GM12878 (cell line): ENCODE measurements at places on chromosomes 1 and 21. TPM values are rescaled to one million over a fixed set of nuclear protein-coding genes. Genes with fewer than 3 reads are reported as not detected.

GRCh38 chr1:46039571-46040052 lies 92.8 kb downstream of the PIK3R3 start:
- no peak overlapping the region for H3K27ac ChIP-seq
- peaks cover 7% of the 10 kb centered on the region for H3K36me3 ChIP-seq
- DNase-seq = no peak
- peaks cover 35% of the 10 kb centered on the region for H3K4me1 ChIP-seq
- no peaks in the 10 kb centered on the region for H3K27me3 ChIP-seq

DNA sequence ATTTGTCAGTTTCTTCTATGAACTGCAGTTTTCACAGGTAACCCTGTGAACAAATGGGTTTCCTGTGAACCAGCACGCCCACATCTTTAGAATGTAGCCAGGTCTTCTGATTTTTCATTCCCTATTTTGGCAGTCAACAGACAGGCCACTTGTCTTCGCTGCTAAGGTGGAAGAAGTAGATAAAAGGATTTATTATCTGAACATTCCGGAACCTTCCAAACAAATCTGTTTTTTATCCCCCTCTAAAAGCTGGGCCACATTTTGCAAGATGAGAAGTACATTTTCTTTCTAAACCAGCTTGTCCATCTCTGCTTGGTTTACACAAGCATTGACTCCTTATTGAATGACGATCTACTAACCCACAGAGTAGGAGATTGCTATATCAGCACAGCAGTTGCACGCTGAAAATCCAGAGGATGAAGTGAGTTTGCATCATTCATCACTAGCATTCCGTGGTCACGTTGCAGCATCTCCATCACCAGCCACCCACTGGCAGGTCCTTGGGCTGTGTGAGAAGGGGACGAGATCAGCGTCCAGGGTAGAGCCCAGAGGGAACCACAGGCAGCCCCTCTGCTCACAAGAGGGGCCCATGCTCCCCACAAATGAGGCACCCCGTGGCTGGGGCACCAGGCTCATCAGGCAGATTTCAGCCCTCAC lies 83.5 kb downstream of the TOMM20 start:
- no peak for DNase-seq
- H3K4me3 ChIP-seq = no peak overlapping the region
- H3K27me3 ChIP-seq = no peaks in the 10 kb centered on the region
- peak overlapping the region; percentile 40; the same call in 1 of the 2 replicates for H3K27ac ChIP-seq

- no peak for DNase-seq
- H3K36me3 ChIP-seq = peaks cover 15% of the 10 kb centered on the region
- H3K4me3 ChIP-seq = peak overlapping the region; percentile 86
- no peaks in the 10 kb centered on the region for H3K27me3 ChIP-seq
These were observed 4.5 kb downstream of the PARP1 start for GRCh38 chr1:226403201-226404034.

DNA sequence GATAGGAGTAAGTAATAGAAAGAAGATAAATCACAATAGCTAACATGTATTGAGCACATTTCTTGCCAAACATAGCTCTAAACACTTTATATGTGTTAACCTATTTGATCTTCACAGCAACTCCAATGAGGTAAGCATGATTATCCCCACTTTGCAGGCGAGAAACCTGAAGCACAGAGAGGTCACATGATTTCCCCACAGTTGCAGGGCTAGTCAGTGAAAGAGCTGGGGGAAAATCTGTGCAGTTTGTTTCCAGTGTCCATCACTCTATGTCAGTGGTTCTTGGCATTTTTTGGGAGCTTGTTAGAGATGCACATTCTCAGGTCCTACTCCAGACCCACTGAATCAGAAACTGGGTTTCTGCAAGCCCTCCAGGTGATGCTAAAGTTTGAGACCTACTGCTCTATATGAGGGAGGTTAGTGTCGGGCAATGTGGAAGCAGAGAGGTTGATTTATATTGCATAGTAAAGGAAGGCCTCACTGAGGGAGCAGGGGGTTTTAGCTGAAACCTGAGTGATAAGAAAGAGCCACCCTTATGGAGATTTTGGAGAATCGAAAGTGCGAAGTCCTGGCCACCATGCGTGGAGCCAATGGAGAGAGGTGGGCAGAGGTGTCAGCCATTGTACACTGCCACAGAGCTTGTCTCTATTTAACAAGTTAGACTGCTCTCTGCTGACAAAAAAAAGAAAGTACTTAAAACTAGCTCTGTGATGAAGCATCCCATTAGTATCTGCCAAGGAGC lies 20.9 kb downstream of the MCOLN3 start:
- no peak for DNase-seq
- no peaks in the 10 kb centered on the region for H3K4me1 ChIP-seq
- H3K4me3 ChIP-seq = no peak overlapping the region
- H3K27me3 ChIP-seq = no peaks in the 10 kb centered on the region

DNA sequence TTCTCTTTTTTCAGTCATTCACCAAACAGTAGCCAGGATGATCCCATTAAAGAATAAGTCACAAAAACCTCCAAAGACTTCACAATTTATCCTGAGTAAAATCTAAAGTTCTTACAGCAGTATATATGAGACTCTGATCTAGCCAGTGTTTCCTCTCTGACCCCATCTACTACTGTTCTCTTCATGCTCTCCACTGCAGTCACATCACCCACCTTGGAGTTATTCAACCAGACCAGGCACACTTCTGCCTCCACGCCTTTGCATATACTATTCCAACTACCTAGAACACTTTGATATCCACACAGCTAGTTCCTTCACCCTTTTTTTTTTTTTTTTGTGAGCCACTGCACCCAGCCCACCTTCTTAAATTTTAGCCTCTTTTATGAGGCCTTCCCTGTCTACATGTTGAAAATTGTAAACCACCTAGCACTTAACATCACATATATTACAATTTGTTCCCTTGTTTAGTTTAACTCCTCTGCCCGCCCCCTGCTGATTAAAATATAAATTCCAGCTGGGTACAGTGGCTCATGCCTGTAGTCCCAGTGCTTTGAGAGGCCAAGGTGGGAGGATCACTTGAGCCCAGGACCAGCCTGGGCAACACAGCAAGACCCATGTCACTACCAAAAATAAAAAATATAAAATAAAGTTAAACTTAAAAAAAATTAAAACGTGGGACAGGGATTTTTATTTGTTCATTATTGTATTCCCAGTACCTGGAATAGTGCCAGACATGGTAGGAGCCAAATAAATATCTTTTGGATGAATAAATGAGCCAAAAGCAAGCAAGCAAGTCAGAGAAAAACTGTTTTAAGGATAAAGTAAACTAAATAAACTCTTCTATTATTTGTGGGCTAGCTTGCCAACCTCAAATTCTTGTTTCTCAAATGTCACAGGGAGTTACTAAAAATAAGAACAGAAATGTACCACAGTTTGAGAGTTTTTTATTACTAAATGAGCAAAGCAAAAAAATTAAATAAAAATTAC lies 35.2 kb upstream of the MUTYH start:
- H3K4me3 ChIP-seq = no peak overlapping the region
- H3K4me1 ChIP-seq = peaks cover 48% of the 10 kb centered on the region
- no peak for DNase-seq
- H3K27ac ChIP-seq = peak overlapping the region; percentile 37; the same call in 1 of the 2 replicates
- H3K36me3 ChIP-seq = no peaks in the 10 kb centered on the region
- no peaks in the 10 kb centered on the region for H3K27me3 ChIP-seq

DNA sequence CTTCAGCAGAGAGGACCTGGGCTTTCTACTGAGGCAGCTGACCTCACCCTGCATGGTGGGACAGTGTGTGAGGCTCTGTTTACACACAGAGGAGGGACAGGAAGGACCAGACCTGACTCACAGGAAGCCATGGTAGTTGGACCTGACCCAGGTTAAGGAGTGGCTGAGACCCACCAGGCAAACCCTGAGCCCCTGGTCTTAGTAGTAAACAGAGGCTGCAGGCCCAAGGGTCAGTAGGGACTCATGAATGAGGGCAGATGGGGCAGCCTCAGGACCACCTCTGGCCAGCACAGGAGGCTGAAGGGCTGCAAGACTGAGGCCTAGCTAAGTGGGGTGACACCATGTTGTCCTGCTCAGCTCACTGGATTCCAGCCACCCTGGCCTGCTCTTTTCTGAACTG lies 273.2 kb downstream of the GRIK3 start:
- no peaks in the 10 kb centered on the region for H3K4me1 ChIP-seq
- no peaks in the 10 kb centered on the region for H3K27me3 ChIP-seq
- no peak overlapping the region for H3K4me3 ChIP-seq
- H3K27ac ChIP-seq = no peak overlapping the region

Gene HPDL
- 54.6 and 60.2 TPM in 2 replicates for total RNA-seq
